ENCODE measurements at places on chromosomes 12 and 14. TPM values are rescaled to one million over a fixed set of nuclear protein-coding genes. Genes with fewer than 3 reads are reported as not detected.

TEX22 gene
- 0.37 TPM for total RNA-seq

RPS6KA5 gene
- 0.46 TPM for total RNA-seq

RIPK3 gene
- total RNA-seq, result 2.5 TPM

TMCC3 gene
- total RNA-seq, result 0.71 TPM

IKZF4 gene
- 0.57 TPM for total RNA-seq

Measured in smooth muscle cell of bladder (primary cell).